ENCODE measurements at places on chromosomes 13 and 19. TPM values are rescaled to one million over a fixed set of nuclear protein-coding genes. Genes with fewer than 3 reads are reported as not detected.

The SLC27A1 gene
- 9.8 TPM for total RNA-seq

The GIPR gene
- total RNA-seq, result not detected

The CYP4F3 gene
- not detected for total RNA-seq

The PNMA8A gene
- 3.7 TPM for total RNA-seq

The GAPDHS gene
- total RNA-seq, result not detected

The ZSWIM9 gene
- total RNA-seq, result 1.2 TPM

The PCSK4 gene
- total RNA-seq, result 1.2 TPM

The ALKBH6 gene
- total RNA-seq, result 29.6 TPM

Measured in bronchus fibroblast of lung (primary cell).